ENCODE measurements at places on chromosomes 2 and 18.

DNA sequence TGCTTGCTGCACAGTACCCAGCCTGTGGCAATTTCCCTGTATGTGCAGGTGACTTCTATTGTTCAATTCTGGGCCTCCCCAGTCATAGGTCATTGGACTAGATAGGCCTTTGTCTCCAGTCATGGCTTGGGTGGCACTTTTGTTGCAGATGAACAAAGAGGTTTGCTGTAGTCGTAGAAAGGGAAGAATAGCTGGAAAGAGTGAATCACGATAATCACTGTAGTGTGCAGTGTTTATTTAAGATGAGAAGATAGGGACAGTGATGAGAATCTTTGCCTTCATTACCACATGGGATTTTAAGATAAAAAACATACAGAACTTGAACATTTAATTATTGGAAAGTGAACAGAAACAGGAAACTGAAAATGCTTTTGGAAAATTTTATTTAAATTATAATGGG lies 156.1 kb upstream of the CYRIA start:
- no peak for DNase-seq

- DNase-seq: no peak
Observed at GRCh38 chr2:119629323-119629825, 49.6 kb upstream of the TMEM177 start.

DNA sequence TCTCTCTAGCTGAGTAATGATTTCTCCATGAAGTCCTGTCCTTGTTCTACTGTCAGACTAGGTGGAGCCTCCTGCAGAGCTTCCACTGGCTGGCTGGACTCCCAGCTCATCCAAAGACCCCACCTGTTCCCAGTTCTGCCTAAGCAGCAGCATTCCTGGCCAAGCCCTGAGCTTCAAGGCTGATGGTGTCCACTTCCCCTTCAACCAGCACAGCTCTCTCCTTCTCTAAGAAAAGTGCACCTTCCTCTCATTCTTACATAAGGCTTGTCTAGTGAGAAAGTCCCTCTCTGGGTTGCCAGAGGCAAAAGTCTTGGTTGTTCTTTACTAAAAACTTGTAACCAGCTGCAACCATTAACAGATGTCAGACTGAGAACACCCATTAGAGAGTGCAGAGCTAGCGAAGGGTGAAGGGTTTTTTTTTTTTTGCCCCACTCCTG lies 58.9 kb downstream of the CXCR4 start:
- DNase-seq: no peak

DNA sequence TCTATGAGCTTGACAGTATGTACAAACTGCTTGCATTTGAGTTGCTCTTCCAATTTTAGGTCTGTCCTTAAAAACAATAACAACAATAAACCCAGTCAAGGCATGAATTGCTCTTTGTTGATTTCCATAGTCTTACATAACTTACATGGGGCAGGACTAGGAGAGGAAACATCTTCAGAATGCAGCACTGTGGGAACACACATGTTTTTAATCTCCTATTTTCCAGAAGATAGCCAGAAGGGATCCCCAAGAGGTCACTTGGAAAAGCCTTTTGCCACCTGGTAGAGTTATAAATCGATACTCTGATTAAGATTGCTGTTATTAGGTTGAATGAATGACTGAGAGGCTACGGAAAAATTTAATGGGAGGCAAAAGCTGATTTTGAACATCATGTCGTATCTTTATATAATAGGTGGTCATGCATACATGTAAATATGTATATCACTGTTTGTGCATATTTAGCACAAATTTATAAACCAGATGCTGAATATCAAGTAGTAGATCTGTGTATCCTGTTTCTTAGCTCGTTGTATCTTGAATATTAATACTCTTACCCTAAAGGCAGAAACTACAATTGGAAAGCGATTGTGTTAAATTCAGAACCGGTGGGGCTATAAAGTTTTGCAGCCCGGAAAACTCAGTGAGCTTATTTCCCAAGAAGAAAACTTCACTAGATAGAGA lies 479.4 kb upstream of the TCF4 start:
- DNase-seq: no peak

DNA sequence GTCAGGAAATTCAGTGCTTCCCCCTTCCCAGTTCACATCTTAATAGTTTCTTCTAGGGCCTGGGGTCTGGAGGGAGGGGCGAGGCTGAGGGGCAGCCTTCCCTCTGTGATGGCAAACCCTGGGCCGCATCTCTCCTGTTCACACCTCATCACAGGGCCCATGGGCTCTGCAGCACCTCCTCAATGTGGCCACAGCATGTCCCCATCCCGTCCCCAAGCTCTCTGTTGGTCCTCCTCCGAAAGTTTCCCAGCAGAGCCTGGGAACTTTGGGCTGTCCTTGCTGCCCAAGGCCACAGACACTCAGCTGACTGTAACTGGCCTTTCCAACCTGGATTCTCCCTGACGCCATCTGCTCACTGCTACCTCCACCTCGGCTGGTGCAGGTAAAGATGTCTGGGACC lies 112.7 kb upstream of the PTPRM start:
- no peak for DNase-seq

All from GM10248 (cell line).